ENCODE measurements at places on chromosomes 12 and 14.
A peak's percentile ranks its signal among the peaks of the same experiment; 100 is the strongest.

GRCh38 chr12:40622246-40622838, 69.9 kb upstream of the CNTN1 start:
- DNase-seq = peak; percentile 58

DNA sequence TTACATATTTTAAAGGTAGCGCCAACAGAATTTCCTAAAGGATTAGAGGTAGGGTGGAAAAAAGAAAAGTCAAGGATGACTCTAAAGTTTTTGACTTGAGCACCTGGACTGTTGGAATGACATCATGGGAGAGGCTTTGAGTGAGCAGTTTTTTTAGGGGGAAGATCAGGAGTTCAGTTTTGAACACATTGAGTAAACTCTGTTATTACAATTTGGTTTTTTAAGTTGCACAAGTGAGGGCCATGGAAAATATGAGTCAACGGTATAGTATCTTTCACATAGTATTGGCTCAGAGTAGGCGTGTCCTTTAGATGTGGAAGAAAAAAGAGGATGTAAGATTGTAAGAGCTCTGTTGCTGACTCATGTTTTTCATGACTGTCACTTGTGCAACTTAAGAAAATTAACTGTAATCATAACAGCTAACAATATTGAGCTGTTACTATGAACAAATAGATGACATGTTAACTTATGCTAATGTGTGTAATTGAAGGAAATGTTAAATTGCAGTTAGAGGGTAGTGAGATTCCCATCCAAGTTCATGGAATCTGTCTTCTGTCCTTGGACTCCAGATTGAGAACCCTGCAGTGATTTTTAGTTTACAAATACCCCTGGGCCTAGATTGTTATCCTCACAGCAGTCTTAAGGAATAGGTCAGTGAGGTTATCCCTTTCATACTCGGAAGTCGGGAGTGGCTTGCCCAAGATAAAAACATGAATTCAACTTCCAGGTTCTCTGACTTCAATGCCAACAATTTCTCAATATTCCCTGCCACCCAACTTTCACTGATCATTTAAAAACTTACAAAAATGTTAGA, 48.2 kb upstream of the ATP2B1 start:
- DNase-seq = no peak

GRCh38 chr12:105292705-105293104, 37.8 kb upstream of the C12orf75 start:
- DNase-seq = no peak

GRCh38 chr14:29463727-29464395, 463.8 kb downstream of the PRKD1 start:
- no peak for DNase-seq

DNA sequence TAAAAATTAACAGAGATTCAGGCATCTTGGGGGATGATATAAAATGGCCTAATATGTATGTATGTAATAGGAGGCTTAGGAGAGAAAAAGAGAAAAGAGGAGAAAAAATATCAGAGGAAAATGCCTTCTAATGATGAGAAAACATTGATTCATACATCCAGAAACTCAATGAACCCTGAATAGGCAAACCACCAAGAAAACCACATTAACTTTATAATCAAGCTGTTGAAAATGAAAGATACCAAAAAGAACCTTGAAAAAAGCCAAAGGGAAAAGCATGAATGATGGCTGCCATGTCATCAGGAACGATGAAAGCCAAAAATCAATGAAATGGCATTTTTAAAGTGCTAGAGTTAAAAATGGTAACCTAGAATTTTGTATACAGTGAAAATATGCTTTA, 180.2 kb downstream of the EPS8 start:
- DNase-seq = no peak

GRCh38 chr12:42677461-42677860, 87.9 kb upstream of the PRICKLE1 start:
- DNase-seq = no peak

- DNase-seq = no peak
These were observed 83.0 kb downstream of the LLPH start for GRCh38 chr12:66047411-66048021.

GRCh38 chr12:6273541-6274230, 36.8 kb upstream of the PLEKHG6 start:
- DNase-seq = peak; percentile 51

GRCh38 chr14:67343601-67344230, 15.9 kb downstream of the ATP6V1D start:
- DNase-seq = no peak

- DNase-seq = no peak
These were observed 15.8 kb downstream of the HIF1A start for GRCh38 chr14:61710853-61711817.

DNA sequence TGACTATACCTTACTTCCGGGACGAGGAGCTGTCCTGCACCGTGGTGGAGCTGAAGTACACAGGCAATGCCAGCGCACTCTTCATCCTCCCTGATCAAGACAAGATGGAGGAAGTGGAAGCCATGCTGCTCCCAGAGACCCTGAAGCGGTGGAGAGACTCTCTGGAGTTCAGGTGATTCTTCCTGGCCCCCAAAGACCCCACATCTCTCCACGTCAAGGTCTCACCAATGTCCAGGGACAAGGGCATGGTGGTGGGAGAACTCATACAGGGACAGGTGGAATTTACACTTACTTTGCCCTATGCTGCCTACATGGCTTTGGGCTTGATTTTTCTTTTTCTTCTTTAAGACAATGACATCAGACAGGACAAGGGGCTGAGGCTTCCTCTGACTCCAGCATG, 7.1 kb downstream of the SERPINA3 start:
- DNase-seq = no peak

DNA sequence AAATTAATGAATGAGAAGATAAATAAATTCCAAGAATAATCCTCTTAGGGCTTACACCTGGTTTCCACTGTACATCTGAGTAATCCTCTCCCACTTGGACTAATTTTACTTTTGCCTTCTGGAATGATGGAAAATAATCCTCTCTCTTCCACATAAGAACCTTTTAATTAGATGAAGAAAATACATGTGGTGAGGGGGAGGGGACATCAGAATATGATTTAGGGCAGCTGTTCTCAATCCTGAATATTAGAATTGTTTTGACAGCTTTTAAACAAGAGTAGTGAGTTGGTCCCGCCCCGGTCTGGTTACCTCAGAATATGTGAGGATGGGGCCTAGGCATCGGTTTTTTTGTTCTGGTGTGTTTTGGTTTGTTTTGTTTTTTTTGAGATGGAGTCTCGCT, 51.5 kb downstream of the HECTD4 start:
- DNase-seq = no peak

DNA sequence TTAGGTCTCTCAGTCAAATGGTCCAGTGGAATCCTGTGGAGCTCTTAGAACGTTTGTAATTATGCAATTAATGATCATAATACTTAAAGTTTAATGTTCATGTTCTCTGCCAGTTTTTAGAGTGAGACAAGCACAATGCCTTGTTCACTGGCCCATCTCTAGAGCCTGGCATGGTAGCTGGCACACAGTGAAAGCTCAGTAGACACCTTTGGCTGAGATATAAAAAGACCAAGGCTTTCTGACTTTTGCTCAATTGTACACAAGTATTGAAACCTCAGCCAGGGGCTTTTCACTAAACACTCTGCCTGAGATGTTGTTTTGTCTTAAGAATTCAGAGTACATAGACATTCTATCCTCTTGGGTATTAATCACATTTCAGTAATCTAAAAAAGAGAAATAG, 241.8 kb upstream of the ATP2B1 start:
- no peak for DNase-seq

DNA sequence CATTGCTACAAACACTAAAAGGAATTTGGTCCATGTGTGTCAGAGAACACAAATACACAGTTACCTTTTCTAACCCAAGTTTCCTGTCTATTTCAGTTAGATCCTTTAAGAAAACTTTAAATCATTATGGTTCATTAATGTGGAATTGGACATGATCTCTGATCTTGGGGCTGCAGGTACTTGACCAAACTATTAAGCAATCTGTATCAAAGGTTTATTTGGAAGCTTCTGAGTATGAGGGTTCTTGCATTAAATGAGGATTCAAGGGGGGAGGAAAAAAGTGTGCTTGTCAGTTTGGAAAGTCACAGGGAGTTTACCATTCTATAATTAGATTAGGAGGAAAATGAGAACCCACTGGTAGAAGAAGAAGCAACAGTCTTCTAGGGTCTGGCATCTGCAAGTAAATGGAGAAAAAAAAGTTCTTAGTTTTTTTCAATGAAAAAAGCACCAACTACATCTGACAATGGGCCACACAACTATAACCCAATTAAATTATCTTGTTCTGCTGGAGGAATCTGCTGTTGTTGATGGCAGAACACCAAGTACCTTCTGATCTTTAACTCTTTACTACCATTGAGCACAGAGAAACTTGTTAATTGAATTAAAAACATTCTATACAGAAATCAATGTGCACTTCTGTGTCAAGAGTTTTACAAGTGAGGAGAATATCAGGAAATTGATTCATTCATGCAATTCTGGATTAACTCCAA, 17.5 kb downstream of the GTSF1 start:
- no peak for DNase-seq

GRCh38 chr12:108843187-108843586, 14.2 kb downstream of the SSH1 start:
- no peak for DNase-seq

DNA sequence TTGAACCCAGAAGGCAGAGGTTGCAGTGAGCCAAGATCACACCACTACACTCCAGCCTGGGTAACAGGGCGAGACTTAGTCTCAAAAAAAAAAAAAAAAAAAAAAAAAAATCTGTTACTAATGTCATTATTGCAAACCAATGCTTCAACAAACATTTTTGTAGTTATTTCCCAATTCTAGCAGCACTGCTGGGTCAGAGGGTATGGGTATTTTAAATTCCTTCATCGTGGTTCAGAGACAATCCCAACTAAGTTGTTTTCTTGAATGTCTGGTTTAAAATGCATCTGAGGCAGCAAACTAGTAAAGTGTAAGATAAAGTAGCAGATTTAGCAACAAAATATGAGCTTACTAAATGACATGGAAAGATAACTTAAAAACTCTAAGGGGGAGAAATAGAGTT, 65.6 kb downstream of the FERMT2 start:
- no peak for DNase-seq

GRCh38 chr14:21711360-21711961, 37.8 kb upstream of the OR4E1 start:
- DNase-seq = no peak

GRCh38 chr12:22600181-22600580, 24.8 kb upstream of the ETNK1 start:
- no peak for DNase-seq

- no peak for DNase-seq
These were observed 13.6 kb upstream of the AMN start for GRCh38 chr14:102908766-102909455.

GRCh38 chr12:114767906-114768722, 84.1 kb upstream of the TBX3 start:
- no peak for DNase-seq
